Myocyte (in vitro differentiated cells): ENCODE measurements at places on chromosomes 7 and 10. TPM values are rescaled to one million over a fixed set of nuclear protein-coding genes. Genes with fewer than 3 reads are reported as not detected.
A peak's percentile ranks its signal among the peaks of the same experiment; 100 is the strongest.

Gene CNPY1
- total RNA-seq: 0.68 and 2.2 TPM in 2 replicates

Gene CDHR3
- total RNA-seq: 1.2 and 2.2 TPM in 2 replicates

Gene GIMAP1
- not detected in 2 replicates for total RNA-seq

Gene CPEB3
- 3.9 and 8.6 TPM in 2 replicates for total RNA-seq

Gene PPP1R3A
- total RNA-seq: 6.9 and 11.6 TPM in 2 replicates

Gene BMPER
- 1.3 and 3.1 TPM in 2 replicates for total RNA-seq

Gene SPDYE6
- not detected in 2 replicates for total RNA-seq

DNA sequence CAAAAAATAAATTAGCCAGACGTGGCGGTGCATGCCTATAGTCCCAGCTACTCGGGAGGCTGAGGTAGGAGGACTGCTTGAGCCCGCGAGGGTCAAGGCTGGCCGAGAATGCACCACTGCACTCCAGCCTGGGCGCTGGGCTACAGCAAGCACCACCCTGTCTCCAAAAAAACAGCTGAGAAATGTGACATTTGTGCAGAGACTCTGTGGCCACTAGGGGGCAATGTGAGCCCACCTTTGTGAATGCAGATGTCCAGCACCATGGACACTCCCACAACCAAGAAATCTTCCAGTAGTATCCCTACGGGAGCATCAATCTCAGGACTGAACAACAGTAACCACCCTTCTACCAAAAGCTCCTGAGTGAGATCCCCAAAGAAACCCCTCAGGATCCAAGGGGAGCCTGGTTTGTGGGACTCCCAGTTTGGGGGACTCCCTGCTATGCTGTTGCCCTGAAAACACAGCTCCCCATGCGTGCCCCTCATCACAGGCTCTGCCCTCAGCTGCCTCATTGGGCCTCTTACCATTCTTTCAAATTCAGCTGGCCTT is 6.2 kb upstream of the AHCYL2 start:
- DNase-seq: peak; percentile 95

- peak; percentile 1 for DNase-seq
Observed at GRCh38 chr10:127649642-127650041, 87.3 kb upstream of the FOXI2 start.

DNA sequence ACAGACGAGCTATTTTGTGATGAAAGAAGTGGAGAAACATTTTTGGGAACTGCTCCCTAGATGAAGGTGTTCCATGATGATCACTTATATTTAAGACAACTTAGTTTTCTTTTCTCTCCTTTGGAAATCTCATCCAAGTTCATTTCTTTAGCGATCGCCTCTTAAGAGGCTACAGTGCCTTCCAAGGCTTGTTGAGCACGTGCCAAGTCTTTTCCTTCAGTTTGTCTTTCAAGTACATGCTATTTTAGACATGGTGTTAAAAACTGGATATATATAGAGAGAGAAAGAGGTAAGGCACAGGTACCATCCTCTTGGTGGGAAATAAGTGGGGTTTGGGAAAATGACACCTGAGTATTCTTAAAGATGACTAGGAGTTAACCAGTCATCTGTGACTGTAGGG is 2.7 kb downstream of the ADK start:
- no peak for DNase-seq

DNA sequence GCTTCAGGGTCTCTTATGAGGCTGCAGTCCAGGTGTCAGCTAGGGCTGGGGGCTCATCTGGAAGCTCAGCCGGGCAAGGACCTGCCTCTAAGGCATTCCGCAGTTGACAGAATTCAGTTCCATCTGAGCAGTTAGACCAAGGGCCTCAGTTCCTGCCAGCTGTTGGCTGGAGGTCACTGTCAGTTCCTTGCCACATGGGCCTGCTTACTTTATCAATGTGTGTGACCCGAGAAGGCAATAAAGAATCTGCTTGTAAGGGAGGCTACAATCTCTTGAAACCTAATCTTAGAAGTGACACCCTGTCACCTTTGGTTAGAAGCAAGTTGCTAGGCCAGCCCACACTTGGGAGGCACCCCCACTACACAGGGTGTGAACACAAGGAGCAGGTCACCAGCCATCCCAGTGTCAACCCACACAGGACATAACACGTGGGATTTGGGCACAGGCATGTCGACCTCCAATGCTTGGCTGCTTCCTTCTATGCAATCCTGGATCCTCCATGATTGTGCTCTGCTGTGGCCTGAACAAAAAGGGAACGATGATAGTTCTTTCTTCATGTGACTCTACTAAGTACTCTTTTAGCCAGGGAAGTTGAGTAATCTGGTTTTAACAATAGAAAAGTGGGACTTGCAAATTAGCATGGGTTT is 41.8 kb downstream of the MTURN start:
- DNase-seq: peak; percentile 75

- DNase-seq: no peak
Observed at GRCh38 chr10:1130226-1130625, 74.0 kb downstream of the WDR37 start.

- DNase-seq: no peak
Observed at GRCh38 chr7:17495655-17496394, 197.4 kb downstream of the AHR start.

- DNase-seq: no peak
Observed at GRCh38 chr10:42836771-42837468, 54.3 kb downstream of the BMS1 start.

- DNase-seq: no peak
Observed at GRCh38 chr7:144038887-144039286, 9.9 kb upstream of the OR2A5 start.

- DNase-seq: no peak
Observed at GRCh38 chr7:466465-467191, 53.0 kb downstream of the PDGFA start.

DNA sequence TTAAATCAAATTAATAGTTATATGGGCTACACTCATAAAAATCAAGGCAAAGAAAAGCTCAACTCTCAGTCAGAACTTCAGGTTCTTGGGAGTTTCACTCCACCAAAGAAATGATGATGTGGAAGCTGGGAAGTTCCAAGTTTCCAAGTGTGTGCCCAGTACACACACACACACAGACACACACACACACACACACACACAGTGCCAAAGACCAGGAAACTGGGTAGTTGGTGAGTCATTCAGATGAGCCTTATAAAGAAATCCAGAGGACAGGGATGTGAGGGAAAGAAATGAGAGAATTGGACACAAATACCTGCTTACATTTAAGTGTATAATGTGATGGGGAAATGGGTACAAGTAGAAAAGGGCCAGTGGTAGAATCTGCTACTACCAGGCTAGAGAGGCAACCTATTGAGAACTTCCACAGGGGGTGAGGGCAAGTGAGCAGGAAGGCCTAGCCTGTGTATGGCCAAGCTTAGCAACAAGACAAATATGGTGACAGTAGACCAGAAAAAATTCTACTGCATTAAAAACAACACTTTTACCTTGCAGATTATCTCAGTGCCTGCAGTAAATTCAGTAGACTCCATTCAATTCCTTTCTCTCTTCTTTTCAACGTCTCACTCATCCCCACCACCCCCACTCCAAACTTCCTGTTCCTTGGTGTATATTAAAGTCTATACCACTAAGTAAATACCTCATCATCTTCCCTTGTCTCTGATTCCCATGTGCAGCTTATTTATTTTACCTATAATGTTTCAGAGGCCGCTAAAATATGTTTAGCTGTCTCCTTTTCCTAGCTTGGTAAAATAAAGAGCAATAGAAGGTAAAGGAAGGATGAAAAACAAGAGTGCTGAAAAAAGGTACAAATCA is 95.0 kb downstream of the CABCOCO1 start:
- peak; percentile 67 for DNase-seq

GRCh38 chr10:58570979-58571378 is 58.3 kb downstream of the BICC1 start:
- no peak for DNase-seq

GRCh38 chr10:112208292-112208691 is 24.7 kb upstream of the GPAM start:
- no peak for DNase-seq

DNA sequence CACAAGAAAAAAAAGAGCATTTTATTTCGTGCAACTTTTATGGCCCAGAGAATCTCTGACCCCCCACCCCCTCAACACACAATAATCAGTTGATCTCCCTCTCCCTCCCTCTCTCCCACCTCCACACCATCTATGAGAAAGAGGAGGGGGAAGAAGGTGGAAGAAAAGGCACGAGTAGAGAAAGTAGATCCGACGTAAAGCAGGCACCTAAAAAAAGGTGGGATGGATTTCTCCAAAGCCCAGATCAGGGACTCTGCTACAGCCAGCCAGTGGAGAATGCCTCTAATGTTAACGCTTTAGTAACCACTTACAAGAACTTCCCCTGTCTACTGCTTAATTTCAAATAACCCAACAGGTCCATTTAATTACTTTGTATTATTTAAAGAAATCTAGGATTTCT is 24.4 kb downstream of the KMT2C start:
- no peak for DNase-seq

DNA sequence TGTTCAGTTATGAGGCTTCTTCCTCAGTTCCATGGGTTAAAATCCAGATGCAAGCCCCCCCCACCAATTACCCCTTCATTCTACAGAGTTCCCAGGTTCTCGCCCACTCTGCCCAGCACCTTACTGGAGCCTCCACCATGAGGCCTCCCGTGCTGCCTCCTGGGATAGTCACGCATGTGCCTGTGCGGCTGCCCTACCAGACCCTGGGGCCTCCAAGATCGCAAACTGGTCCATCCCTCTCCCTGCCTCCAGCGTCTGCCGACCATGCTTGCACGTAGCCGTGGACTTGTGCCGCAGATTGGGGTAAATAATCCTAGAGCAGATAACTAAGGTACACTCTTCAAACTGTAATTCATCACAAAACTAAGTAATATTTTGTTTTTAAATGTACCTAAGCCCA is 611.2 kb downstream of the PTPRN2 start:
- no peak for DNase-seq

DNA sequence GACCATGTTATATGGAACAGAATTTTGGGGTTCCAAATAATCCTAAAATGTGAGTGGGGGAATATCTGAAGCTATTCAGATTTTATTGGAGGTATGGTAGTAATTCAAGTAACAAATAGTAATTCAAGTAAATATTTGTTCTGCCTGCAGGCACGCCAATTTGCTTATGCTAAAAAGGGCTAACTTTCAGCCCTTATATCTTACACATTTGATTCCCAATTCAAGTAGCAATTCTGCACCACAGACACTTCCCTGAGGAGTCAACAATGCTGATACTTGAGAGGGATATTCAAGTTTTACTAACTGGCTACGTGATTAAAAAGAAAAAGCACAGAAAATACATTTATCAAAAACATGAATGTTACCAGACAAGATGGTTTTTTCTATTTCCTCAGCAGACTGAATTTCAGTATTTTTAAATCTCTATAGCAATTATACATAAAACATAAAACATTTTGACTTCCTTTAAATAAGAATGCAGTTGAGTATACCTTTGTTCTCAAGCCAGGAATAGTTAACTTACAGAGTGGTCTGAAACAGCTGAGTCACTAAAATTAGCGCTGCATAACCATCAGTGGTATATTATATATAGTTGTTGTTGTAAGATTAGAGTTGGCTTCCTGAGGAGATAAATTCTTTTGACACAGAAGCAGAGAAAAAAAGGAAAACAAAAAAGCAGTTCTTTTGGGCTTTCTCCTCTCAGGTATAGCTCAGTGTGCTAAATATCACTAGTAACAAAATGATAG is 33.9 kb downstream of the MTPN start:
- no peak for DNase-seq

- no peak for DNase-seq
Observed at GRCh38 chr10:25651534-25651933, 282.5 kb upstream of the MYO3A start.

- DNase-seq: peak; percentile 30
Observed at GRCh38 chr7:116329686-116330503, 119.6 kb downstream of the TES start.

- DNase-seq: peak; percentile 3
Observed at GRCh38 chr10:117545141-117546019, 2.8 kb downstream of the EMX2 start.

DNA sequence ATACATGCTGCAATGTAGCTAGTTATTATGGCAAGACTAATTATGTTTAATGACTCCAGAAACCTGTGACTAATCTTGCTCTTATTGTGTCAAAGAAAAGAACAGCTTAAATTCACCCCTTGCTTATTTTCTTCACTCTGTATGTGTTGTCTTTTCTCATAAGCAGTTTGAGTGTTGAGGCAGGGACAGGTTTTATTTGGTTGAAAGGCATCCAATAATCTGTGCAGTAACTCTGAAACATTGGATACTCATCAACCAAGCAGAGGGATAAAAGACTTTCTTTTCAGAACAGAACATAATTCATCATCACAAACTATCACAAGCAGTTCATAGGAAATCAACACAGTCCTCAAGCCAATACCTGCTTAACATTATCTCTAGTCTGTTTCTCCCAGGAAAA is 797.6 kb upstream of the MBL2 start:
- DNase-seq: no peak

GRCh38 chr10:119131512-119132240 is 27.8 kb downstream of the DENND10 start:
- peak; percentile 37 for DNase-seq

GRCh38 chr7:109915670-109916069 is 1175.3 kb upstream of the LRRN3 start:
- no peak for DNase-seq

DNA sequence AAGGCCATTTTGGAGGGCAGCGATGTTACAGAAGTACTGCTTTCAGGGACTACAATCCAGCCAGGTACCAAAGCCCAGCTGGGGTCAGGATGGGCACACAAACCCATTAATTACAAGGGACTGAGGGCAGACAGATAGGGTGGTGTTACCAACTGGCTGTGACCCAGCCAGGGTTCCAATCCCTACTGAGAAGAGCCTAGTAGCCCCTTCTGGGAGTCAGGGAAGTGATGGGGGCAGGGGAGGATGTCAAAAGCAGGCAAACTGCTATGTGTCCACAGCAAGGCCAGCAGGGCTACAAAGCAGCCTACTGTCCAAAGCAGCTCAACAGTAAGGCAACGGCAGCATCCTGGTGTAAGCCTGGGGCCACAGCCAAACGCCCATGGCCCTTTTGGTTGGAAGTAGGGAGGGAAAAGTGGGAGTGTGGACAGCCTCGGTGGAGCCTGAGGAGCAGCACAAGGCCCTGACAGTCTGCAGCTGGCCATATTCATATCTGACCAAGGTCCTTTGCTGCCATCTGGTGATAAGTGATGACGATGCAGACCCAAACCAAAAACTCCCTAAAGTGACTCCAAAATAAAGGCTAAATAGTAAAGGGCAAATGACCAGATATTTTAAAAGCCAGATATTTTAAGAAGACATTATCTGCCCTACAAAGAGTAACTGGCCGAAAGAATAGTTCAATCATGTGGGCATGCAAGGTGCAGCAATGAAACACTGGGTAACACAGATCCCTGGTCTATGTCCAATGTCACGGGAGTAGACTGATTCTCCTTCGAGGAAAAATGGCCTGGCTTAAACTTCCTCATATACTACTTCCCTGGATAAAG is 56.9 kb downstream of the XPNPEP1 start:
- peak; percentile 30 for DNase-seq

GRCh38 chr10:93875032-93875358 is 18.8 kb upstream of the SLC35G1 start:
- DNase-seq: no peak

DNA sequence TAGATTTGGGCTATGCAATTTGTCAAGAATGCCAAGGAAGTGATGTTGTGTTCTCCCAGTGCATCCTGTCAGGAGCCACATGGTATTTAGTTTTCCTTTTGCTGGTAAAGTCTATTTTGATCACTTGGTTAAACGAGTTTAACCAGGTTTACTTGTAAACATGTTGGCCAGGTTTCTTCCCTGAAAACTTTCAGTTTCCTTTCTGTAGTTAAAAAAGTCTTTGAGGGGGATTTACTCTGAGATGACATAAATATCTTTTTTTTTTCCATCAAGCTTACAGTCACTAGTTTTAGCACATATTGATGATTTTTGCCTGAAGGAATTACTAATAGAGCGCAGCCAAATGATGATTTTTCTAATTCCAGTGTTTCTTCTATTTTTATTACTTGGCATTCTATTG is 320.5 kb downstream of the PHF14 start:
- DNase-seq: no peak

GRCh38 chr7:123727071-123727837 is 21.5 kb downstream of the WASL start:
- DNase-seq: peak; percentile 57
